ENCODE measurements at places on chromosomes 5 and 9.

- no peak for DNase-seq
These were observed 345.7 kb downstream of the TLE4 start for GRCh38 chr9:79917421-79917820.

- DNase-seq = no peak
These were observed 350.4 kb downstream of the PDE4D start for GRCh38 chr5:59542851-59543820.

DNA sequence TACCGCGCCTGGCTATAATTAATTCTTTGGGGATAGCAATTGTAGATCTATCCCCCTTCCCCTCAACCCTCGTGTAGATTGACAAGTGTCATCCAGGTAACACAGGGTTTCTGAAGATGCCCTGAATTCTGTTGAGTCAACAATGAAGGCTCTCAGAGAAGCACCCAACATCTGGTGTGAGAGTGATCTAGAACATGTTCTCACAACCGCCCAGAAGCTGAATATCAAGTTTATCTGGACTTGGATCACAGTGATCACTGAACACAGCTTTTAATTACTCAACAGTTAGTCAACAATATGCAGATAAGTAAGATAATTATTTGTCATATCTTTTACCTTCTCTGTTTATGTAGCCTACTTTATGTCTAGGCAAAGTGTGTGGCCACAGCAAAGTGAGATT is 204.2 kb upstream of the RGMB start:
- no peak for DNase-seq

- no peak for DNase-seq
These were observed 132.8 kb upstream of the RAI14 start for GRCh38 chr5:34523387-34523726.

DNA sequence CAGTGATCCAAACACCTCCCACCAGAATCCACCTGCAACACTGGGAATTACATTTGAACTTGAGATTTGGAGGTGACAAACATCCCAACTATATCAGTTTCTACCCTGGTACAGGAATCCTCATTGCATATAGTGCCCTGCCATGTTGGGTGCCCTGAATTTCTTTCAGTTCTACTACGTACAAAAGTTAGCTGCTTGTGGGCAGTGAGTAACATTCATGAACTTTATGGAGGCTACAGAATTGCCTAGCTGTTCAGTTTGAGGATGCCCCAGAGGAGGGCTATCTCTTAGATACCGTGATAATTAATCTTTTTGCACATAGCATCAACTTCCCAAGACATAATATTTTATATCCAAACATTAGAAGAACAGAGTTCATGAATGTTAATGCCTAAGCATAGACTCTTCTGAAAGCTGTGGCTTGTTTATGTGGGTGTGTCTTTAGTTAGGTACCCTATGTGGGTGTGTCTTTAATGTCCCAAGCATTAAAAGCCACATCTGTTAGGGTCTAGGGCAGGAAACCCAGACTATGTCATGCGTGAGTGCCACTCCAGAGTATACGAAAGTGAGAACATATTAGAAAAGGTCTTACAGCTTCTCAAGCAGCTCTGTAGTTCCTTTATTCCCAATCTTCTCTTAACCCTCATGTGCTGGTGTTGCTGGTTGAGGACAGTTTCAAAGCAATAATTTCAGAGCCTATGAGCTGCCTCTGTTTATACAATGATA is 47.0 kb upstream of the CHD1 start:
- DNase-seq = no peak

DNA sequence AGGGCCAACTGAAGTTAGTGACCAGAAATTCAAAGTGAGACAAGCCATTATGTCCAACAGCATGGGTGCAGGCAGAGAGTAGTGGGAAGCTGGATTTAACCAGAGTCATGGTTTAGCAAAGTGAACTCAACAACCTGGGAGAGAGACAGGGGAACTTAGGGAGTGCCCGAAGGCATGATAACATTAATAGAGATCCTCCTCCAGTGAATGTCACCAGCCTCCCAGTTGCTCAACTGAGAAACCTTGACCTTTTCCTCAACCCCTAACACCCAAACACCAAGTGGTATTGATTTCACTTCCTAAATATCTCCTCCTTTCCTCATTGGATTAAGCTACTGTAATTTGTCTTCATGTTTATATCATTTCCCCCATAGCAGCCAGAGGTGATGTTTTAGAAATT is 42.6 kb downstream of the HMGCS1 start:
- no peak for DNase-seq

GRCh38 chr5:135497971-135498636 is 37.7 kb downstream of the NEUROG1 start:
- no peak for DNase-seq

GRCh38 chr9:74006935-74007334 is 490.2 kb upstream of the RORB start:
- DNase-seq = no peak

- no peak for DNase-seq
These were observed 54.1 kb upstream of the DMRTA1 start for GRCh38 chr9:22392523-22392922.

- no peak for DNase-seq
These were observed 593.5 kb downstream of the CETN3 start for GRCh38 chr5:89816038-89816437.

GRCh38 chr9:5002811-5003210 is 17.7 kb downstream of the JAK2 start:
- no peak for DNase-seq
